A549 treated with Hydrocortisone at 1 μM for 4 hours (cell line): ENCODE measurements at places on chromosomes 16 and 17. TPM values are rescaled to one million over a fixed set of nuclear protein-coding genes. Genes with fewer than 3 reads are reported as not detected.

LRRC37A gene
- total RNA-seq = 0.60 to 1.1 TPM (median 0.94 TPM) in 5 replicates

RHBDL3 gene
- 3.7 to 5.0 TPM (median 4.2 TPM) in 5 replicates for total RNA-seq

KRT33A gene
- not detected in 5 replicates for total RNA-seq

KIF2B gene
- not detected in 5 replicates for total RNA-seq
